ENCODE measurements at places on chromosomes 12 and 14.

- DNase-seq = no peak
These were observed 60.6 kb upstream of the DDHD1 start for GRCh38 chr14:53213761-53214160.

DNA sequence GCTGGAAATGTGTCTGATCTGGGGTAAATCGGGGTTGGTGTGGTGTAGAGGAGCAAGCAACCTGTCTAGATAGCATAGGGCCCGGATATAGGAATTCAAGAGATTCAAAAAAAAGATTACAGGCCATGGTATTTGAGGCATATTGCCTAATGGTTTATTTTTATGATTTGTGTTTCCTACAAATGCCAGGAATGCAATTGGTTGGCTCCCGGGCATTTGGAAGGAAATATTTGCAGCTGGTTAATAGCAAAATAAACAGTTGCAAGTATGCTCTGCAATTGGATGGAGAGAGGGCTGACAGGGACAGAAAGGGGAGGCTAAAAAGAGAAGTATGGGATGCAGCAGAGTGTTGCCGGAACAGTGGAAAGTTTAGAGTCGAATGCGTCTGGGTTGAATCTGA lies 315.6 kb upstream of the ATP2B1 start:
- no peak for DNase-seq

GRCh38 chr14:69484444-69485314 lies at the start of gene PLEKHD1:
TSS of gene PLEKHD1 (plus strand) at chr14:69484728. CDS start at chr14:69484966, 238 bp downstream.
- DNase-seq = no peak

DNA sequence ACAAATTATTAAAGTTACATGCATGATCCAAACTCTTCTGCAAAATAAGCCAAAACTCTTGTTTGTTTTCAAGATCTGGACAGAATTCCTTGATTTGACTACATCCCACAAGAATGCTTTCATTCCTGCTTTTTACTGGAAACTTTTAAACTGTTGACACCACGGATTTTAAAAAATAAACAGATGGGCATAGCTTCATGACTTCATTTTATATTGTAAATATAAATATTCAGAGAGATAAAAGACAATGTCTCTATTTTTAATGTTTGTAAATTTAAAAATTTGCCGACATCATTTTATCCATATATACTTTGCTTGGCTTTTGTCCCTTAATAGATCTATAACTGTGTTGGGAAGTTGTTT lies 134.3 kb upstream of the DCN start:
- no peak for DNase-seq

DNA sequence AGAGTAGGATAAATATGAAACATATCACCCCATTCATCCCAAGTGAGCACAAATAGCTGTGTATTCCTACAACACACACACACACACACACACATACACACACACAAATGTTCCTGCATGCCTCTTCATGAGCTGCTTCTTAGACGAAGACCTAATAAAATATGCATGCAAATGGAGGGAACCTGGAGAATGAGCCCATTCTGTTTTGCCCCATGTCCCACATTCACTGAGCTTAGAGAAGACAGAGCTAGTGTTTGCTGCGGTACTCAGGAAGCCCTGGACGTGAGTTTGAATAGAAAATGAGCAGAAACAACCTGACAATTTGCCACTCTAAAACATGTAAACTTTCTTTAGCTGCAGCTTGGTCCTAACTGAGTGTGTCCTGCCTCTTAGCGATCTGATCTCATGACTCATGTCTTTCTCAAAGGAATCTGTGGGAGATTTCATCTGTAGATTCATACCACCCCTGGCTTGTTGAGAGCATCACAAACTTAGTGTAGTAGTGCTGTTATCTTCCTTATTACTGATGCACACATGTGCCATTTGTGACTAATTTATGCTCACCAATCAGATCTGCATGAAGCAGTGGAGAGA lies 86.8 kb downstream of the ITPR2 start:
- DNase-seq = no peak

DNA sequence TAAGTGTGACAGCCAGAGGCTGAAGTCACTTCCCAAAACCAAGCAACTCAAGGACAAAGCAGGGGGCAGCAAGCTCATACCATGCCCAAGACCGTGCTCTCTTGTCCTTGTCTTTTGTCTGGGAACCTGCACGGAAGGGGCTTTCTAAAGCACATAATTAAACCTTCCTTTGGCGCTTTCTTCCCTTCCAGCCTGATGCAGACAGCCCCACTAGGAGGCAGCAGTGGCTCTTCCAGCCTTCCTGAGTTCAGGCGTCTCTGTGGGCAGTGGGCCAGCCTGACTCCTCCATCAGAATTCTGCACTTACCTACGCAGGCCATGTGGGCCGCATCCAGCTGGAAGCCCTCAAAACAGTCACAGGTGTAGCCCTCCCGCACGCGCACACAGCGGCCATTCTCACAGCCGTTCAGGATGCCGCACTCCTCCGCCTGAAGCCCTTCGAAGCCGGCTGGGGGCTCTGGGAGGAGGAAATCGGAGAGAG lies 7.6 kb downstream of the ISCA2 start:
- DNase-seq = peak; percentile 62

- DNase-seq = no peak
These were observed 57.9 kb upstream of the TMX1 start for GRCh38 chr14:51182131-51182565.

DNA sequence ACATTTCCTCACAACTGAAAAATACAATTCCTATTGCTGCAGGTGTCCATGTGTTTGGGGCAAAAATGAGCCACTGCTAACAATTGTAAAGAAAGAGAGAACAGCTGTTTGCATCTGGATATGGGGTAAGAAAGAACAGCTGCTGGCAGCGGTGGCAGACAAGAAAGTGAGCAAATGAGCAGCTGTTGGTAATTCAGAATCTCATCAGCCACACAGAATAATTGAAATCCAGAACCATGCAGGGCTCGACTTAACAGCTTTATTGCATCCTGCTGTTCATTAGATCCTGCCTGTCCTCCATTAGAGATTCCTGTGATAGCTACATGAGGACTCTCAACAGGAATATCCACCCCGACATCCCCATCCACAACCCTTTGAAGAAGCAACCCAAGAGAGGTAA lies 62.5 kb upstream of the TSPAN8 start:
- no peak for DNase-seq

- no peak for DNase-seq
These were observed 81.7 kb downstream of the PRKAB1 start for GRCh38 chr12:119749666-119750065.

DNA sequence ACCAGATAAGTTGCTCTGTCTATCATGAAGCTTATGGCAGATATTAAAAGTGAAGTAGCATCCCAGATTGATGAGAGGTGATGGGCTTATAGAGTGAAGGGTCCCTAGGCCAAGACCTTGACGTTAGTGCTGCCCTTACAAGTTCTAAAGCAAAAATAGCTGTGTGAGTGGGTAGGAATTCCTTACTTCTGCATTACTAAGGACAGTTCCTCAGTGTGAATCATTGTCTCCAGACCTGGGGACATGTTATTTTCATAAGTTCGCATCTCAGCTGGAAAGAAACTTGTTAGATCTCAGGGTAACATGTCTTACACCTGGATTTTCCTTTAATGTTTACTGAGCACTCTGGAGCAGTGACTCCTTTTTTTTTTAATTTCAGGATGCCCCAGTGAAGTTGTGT lies 28.7 kb downstream of the MAPKAPK5 start:
- no peak for DNase-seq

DNA sequence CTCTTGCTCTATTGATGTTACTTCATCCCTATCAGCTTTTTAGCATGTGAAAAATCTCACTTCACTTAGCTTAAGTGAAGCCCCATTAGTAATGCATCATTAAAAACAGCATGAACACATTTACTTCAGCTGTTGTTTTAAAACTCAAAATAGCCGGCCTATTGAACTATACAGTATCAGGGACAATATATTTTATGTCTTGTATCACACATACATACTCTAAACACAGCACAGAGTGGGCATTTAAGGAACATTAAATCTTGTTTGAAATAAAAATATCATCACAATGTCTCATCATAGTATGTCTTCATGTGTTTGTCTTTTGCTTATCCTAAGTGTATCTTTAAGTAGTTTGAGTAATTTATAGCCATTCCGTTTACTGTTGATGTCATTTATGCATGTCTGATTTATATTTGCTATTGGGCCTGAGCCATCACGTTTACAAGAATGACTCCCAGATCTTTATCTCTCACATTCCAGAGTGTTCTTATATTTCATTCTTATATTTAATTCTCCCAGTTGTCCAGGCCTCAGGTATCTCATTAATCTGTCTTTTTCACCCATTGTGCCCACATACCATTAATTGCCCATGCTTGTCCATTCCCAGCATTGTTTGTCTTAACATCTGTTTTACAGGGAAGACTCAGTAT lies 57.5 kb downstream of the ARHGAP5 start:
- DNase-seq = no peak

DNA sequence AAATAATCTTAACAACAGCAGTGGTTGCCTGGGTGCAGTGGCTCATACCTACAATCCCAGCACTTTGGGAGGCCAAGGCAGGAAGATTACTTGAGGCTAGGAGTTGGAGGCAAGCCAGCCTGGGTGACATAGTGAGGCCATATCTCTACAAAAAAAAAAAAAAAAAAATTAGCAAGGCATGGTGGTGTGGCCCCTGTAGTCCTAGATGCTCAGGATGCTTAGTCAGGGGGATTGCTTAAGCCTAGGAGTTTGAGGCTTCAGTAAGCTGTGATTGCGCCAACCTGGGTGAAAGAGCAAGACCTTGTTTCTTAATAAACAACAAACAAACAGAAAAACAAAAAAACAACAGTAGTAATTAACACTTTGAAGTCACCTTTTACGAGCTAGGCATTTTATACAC lies 642 bp upstream of the ACSM4 start:
- DNase-seq = no peak

DNA sequence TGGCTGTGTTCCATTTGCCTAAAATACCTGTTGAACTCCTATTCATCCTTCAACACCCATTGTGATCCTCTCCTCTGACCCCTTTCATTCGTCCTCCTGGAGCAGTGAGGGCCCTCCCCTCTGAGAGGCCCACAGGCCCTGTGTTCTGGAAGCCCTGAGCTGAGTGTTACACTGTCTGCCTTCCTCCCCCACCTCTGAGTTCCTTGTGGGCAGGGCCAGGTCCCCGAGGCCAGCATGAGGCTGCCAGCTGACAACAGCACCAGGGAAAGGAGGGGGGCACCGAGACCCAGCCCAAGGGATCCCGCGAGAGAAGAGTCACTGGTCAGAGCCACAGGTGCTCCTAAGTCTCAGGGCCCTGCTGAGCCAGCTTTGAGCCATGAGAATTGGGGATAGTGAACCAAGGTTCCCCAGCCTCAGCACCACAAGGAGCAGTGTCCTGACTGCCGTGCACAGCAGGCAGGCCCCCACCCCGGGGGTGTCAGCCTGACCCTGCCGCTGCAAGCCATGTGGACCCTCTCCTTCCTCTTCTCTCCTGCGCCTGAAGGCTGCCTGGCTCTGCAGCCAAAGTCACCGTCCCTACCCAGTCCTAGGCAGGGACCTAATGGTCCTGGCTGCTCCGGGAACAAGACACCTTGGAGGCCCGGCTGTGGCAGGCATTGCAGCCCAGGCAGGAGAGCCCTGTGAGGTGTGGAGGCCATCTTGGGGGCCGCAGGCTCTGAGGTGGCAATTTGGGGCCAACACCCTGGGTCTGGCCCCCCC lies 52.5 kb downstream of the BEGAIN start:
- DNase-seq = no peak

- DNase-seq = no peak
These were observed 27.0 kb downstream of the RHOF start for GRCh38 chr12:121766290-121767039.

DNA sequence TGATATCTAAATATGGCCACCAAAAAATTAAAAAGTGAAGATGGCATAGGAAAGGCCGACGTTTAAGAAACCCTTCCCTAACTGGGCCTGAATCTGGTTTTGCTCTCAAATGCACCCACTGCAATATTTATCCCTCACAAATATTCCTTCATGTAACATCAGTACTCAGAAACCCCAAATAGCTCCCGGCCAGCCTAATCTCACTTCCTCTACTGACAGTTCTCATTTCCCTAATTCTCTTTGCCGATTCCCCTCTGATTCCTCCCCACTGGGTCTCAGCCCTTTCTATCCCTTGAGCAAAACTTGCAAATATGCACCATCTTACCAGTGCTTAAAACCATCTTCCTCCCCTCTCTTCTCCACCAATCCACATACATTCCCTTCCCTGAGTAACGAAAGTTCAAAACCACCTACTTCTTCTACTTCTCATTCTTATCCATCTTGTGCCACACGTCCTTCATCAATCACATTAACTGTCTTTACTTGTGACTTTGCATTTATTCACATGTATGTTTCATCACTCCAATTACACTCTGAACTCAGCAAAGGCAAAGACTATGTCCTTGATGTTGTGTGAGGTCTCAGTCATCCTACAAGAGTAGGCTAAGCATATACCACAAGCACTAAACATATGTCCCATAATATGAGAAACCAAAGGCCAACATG lies 23.1 kb downstream of the KCNK10 start:
- peak; percentile 23 for DNase-seq

- no peak for DNase-seq
These were observed 17.3 kb upstream of the EIF5 start for GRCh38 chr14:103316721-103317121.

GRCh38 chr12:5716976-5717375 lies 228.1 kb downstream of the ANO2 start:
- DNase-seq = no peak

- DNase-seq = no peak
These were observed 200.4 kb downstream of the PIK3C2G start for GRCh38 chr12:18461758-18462157.

DNA sequence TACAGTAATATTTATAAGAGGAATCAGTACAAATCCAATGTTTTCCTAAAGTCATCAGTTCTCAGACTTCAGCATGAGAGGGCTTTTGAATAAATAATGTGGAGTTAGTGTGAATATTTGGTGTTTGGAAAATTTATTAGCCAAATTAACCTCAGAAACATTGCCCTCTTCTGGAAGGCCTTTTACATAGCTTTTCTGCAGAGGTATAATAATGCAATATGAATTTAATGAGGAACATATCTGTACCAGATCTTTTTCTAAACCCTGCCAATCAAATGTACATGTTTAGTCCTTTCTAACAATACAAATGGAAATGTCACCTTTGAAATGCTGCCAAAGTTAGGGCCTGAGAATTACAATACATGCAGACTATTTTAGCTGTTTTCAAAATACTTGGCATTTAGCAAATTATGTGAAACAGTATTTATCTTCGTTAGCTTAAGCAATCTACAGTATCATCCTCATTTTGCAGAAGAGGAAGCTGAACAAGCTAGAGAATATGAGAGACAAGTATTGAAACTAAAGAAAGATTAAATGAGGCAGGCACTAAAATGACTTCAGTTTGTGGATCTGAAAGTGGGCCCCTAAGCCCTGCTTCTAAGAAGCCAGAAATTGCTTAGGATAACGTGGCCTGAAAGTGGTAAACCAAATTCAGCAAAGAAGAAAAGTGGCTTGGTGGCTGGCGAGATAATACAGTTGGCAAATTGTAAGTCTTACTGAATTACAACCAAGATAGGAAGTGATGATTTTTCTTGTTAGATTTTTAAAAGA lies 60.4 kb upstream of the MANSC4 start:
- DNase-seq = no peak

Data from hippocampal formation (tissue), 2 donors.